Right cardiac atrium (tissue), 5 donors: ENCODE measurements at places on chromosomes 3 and 15.

DNA sequence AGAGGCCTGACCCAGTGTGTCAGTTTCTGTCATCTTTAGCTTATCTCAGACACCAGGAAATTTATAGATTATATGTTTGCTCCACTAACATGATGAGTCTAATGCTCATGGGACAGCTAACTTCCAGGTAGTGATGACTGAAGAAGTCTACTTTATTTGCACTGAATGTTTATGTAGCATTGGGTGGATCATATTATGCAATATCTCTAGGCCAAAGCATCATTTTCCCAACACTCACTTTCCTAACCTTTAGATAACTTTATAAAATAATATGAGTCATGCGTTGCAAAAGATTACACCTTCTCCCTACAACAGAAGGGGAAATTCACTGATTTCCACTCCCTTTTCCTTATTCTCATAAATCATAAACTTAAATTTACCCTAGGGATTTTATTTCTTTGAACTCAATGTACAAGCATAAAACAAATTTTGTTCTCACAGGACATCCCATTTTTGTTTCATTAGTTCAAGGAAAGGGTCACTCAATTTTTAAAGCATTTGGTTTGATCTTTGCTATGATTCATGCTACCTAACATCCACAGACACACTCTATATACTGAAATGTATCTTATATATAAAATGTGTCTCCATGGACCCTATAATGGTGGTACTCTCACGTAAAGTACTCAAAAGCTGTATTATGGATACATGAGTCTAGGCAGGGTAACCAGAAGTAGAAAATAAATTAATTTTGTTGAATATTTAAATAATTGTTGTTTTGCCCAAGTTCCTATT lies 225.2 kb downstream of the WDR72 start:
- no peak for DNase-seq

- no peak for DNase-seq
Measured at GRCh38 chr3:38125305-38126120, 11.4 kb downstream of the ACAA1 start.

GRCh38 chr3:197186887-197187588 lies 111.4 kb downstream of the DLG1 start:
- no peak for DNase-seq

DNA sequence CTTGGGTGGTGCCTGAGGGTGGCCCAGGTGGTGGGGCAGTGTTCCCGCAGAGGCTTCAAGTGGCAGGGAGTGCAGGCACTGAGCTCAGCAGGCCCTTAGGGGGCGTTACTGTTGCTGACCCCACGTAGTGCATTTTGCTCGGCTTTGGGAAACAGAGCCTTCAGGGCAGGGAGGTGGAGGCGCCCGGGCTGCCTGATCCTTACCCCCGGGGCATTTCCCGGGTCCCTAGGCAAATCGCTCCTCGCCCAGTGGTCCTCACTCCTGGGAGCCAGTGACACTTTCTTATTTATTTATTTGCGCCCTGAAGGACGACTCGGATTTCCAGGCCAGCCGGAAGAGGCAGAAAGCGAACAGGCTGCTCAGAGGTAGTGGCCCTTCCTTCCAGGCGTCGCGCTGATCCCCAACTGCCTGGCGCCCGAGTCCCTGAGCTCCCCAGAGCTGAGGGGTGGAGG lies 10.1 kb upstream of the FOXB1 start:
- no peak for DNase-seq

- DNase-seq = no peak
Measured at GRCh38 chr3:53506110-53506762, 11.8 kb downstream of the CACNA1D start.

GRCh38 chr3:194137506-194138474 lies 1.8 kb downstream of the HES1 start:
- DNase-seq = peak; percentile 69

DNA sequence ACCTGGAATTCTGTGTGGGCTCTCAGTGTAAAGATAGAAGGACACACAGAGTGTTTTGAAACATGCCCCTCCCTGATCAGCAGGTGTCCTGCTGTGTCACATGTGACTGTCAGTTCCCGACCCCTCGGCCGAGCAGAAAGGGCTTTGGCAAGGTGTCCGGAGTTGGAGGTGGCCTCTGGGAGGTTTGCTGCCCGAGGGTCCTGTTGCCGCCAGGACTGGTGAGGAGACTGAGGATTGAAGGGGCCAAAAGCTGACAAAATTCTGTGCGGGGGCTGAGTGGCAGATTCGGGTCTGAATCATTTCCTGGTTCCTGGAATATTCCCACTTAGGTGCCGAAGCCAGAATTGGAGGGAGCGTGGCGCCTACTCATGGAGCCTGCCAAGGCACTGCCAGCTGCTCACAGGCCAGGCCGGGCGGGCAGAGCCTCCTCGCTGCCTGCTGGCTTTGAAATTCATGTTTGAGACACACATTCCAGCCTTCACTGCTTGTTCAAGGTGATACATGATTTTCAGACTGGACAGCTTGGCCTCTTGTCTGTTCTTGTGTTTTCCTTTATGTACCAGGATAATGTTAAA lies 83.8 kb downstream of the APBA2 start:
- no peak for DNase-seq
